ENCODE measurements at places on chromosomes 7 and 10.

- no peak for DNase-seq
Observed at GRCh38 chr7:80128918-80129317, 5.7 kb upstream of the GNAI1 start.

- no peak for DNase-seq
Observed at GRCh38 chr10:677750-678661, 11.5 kb downstream of the DIP2C start.

GRCh38 chr10:59376846-59377245 is 14.5 kb upstream of the FAM13C start:
- no peak for DNase-seq

- DNase-seq: no peak
Observed at GRCh38 chr7:22093001-22093400, 147.3 kb upstream of the CDCA7L start.

DNA sequence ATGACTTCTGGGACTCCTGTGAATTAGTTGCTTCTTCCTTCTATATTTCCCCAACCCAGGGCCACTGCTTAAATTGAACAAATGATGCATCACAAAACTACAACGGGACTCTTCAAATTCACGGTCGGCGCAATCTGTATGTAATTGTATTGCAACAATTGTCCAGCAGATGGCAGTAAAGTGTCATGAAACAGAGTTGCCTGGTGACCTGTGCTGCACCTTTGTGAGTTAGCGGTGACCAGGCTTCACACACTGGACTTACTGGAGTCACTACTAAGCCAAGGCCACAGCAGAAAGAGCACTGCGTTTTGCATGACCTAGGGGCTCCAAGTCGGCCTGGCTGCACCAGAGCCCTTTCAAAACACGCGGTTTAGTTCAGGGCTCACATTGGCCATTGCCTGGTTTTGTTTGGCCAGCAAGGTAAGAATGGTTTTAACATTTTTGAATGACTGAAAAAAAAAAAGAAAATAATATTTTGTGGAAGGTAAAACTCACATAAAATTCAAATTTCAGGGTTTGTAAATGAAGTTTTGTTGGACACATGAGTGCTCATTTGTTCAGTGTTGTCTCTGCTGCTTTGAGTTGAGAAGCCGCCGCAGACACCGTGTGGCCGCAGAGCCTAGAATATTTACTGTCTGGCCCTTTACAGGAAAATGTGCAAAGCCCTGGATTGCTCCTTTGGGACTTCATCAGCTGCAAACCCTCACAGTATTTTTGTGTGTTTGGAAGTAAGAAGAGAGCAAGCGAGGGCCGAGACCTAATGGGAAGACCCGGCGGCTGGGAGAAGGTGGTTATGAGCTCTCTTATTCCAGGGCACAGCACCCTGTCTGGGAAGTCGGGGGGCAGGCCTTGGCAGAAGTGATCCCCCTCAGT is 23.2 kb upstream of the ZNF32 start:
- DNase-seq: no peak

GRCh38 chr7:125391921-125392320 is 462.3 kb upstream of the POT1 start:
- DNase-seq: no peak

DNA sequence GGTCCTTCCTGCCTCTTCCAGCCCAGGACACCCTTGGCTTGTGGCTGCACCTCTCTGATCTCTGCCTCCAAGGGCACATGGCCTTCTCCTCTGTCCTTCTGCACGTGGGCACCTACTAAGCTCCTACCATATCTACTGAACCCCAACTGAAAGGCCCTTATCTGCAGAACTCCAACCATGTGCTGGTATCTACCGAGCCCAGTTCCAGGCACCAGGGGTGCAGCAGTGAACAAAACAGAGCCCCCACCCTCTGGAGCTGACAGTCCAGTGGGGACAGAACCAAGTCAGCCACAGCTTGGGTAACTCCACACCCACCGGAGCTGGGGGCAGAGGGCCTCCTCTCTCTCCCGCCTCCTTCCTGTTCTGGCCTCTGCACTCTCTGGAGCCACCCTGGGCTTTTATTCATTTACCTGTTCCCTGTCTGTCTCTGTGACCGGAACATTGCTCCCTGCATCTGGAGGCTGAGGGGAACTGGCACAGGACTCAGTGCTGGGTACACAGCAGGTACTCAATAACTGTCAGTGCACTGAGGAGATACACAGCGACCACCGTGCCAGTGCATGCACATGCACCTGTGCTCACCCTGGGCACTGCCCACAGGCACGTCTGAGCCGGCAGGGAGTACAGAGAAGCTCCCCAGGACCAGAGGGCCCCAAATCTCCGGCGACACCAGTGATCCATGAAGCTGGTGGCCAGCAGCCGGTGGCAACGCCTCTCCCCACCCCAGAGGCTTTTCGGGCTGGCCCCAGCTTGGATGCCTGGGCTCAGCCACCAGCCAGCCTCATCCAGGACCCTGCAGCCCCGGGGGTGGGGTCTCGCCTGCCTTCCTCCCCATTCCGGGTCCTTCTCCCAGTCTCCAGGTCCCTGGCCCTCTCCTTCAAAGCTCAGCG is 2.0 kb downstream of the MICALL2 start:
- no peak for DNase-seq

- no peak for DNase-seq
Observed at GRCh38 chr7:99668541-99668940, 11.3 kb downstream of the CYP3A5 start.

DNA sequence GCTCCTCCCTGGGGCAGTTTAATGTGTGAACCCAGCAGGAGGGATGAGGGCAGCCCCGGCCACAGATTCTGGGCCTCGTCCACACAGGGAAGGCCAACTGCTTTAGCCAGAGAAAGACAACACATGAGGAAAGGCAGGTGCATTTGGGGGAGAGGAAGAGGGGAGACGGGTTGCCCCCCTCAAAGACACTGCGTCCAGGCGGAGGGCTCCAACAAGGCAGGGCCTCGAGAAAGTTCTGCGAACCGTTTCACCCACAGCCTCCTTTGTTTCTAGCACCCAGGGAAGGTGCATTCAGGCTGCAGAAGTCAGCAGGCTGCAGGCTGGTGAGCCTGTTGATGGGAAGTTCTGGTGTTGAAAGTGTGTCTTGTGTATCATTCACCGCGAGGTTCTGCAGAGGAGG is 10.1 kb downstream of the FOXL3 start:
- DNase-seq: no peak
